AG20443 (cell line): ENCODE measurements at places on chromosomes 4 and X.

DNA sequence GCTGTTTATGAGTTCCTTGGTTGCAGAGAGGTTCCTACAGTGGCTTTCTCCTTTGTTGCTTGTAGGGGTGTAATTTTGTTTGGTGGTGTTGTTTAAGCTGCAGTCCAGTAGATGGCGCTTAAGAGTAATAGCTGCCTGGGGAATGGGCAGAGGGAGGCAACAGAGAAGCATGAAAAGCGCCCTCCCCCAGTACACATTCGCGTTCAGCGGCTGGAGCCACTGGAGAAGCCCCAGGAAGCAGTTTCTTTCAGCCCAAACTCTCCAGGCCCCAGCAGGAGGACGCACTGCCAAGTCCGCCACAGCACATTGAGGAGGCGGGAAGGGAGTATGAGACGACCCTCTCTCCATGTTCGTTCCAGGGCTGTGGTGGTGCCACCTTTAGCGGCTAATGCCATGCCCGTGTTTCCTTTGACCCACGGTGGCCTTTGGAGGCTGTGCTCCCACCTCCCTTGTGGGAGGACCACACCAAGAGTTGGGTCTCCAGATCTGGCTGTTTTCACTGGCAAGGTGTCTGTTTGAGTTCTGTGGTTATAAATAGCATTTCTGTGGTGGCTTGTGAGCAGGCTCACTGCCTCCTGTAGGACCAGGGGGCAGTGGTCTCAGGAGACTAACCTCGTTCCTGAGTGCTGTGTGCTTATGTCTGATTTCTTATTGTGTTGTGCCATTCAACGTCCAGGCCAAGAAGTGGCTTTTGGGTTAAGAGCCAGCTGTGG is 252.3 kb downstream of the ARHGAP10 start:
- DNase-seq = peak; percentile 65

DNA sequence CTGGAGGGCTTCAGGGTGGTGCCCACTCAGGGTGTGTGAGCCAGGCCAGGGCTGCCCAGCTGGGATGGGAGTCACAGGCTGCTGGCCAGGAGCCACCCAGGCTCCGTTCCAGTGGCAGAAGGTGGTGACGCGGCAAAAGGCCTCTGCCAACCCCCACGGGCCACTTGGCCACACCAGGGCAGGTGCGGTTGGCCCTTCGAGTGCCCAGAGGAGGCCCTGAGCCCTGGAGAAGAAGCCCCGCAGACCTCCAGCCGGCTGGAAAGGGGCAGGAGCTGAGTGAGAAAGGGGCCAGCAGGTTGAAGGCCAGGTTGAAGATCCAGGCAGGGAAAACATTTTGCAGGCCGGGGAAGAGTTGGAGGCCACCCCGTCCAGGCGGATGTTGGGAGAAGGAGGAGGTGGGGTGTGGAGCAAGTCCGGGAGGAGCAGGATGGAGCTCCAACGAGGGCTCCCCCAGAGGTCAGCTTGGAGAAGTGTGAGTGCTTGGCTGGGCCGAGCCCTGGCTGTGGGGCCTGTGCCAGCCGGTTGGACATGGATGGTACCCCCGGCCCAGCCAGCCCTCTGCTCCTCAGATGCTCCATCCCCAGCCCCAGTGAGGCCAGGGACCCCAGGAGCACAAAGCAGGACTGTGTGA is 2.8 kb upstream of the CPLX1 start:
- peak; percentile 67 for DNase-seq

DNA sequence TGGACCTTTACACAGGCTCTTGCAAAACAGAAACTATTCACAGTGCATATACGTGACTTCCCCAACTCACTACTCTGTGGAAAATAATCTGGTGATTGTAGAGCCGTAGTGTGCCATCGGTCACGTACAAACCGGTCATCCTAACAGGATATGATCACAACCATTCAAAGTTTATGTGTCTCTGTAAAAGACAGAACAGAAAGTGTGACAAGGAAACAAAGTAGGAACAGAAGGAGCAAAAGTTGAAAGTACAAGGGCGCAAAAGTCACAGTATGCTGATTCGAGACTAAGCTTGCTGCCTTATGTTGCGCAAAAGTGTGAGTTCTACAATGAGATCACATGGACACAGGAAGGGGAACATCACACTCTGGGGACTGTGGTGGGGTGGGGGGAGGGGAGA is 18.6 kb downstream of the MEPE start:
- DNase-seq = no peak

DNA sequence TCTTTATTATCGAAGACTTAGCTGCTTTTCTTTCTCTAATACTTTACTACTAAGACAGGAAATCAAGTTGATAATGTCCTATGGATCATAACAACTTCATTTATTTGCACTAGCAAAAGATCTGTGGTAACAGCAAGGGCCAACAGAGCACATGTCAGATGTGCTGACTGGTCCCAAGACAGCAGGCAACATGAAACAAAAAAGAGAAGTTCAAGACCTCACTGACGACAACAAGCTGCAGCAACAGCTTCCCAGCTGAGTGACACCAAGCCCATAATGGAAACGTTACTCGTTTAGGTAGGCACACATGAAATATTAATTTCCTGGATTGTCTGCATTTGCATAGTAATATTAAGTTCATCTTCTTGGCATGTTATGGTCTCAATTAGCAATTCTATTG is 126.9 kb downstream of the UNC5C start:
- no peak for DNase-seq

GRCh38 chr4:7336732-7337131 is 98.0 kb downstream of the PSAPL1 start:
- DNase-seq = no peak
